ENCODE measurements at places on chromosomes 7 and 10.
A peak's percentile ranks its signal among the peaks of the same experiment; 100 is the strongest.

DNA sequence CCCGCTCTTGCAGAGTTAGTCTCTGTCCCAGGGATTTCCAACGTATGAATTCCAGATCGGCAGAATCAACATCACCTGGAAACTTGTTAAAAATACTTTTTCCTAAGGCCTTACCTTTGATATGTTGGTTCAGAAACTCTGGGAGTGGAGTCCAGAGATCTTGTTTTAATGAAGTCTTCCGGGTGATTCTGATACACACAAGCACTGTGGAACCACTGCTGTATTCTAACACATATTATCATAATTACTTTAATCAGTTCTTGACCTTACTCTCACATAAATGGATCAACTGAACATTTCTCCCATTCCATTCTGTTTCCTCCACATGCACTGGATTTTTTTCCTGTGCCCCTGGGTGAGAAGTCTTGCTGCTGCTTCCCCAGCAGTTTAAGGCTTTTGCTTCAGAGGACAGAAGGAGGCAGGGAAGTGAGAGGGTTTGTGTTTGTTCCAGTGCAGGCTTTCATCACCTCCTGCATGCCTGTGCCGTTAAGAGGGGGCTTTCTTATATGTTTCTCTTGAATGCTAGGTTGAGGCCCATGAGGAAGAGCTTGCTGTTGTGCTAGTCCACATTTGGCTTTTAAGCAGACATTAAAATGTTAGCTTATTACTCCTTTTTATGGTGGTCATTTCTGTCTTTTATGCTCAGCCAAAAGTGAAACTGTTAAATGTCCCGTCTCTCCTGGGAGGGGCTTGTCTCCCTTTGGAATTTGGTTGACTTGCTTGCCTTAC lies 32.4 kb downstream of the CCSER2 start:
- DNase-seq: no peak

GRCh38 chr10:102729029-102730026 lies 14.4 kb upstream of the WBP1L start:
- DNase-seq: peak; percentile 48

- no peak for DNase-seq
Measured at GRCh38 chr10:44589181-44589943, 204.5 kb upstream of the CXCL12 start.

DNA sequence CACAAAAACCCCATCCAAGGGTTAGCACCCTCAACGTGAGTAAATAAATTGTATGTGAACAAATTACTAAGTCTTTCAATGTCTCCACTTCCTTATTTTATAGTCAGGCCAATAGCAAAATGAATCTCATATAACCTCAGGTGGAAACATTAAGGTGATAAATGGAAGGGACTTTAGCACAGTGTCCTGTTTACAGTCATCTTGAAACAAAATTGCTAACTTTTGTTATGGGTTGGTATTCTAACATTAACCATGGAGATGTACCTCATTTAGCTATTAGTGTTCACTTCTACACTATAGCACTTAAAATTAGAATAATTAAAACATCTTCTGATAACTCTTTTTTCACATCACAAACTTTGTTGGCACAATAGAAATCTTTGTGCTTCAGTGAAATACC lies 255.8 kb upstream of the CNTNAP2 start:
- DNase-seq: no peak

- DNase-seq: no peak
Measured at GRCh38 chr10:23139677-23140076, 44.3 kb downstream of the MSRB2 start.

- DNase-seq: no peak
Measured at GRCh38 chr10:672203-672602, 17.3 kb downstream of the DIP2C start.

GRCh38 chr10:75398692-75399460 lies 2.7 kb downstream of the ZNF503 start:
- DNase-seq: no peak

DNA sequence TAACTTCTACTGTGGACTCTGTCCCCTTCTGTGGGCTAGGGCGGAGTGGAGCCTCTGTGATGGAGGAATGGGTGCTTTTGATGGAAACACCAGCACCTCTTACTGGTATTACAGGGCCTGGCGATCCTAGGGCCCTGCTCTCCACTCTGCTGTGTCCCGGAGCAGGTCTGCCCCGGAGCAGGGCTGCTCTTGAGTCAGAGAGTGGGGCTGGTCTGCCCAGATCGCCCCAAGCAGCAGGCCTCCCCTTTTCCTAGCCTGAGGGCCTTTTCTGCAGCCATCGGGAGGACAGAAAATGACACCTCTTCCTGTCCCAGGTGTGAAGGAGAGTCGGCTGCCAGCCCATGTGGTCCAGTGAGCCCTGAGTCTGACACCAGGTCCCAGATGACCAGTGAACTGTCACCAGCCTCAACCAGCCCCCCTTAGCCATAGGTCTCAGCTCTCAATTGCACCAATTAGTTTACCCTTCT lies 1.4 kb downstream of the ZNF282 start:
- peak; percentile 14 for DNase-seq

DNA sequence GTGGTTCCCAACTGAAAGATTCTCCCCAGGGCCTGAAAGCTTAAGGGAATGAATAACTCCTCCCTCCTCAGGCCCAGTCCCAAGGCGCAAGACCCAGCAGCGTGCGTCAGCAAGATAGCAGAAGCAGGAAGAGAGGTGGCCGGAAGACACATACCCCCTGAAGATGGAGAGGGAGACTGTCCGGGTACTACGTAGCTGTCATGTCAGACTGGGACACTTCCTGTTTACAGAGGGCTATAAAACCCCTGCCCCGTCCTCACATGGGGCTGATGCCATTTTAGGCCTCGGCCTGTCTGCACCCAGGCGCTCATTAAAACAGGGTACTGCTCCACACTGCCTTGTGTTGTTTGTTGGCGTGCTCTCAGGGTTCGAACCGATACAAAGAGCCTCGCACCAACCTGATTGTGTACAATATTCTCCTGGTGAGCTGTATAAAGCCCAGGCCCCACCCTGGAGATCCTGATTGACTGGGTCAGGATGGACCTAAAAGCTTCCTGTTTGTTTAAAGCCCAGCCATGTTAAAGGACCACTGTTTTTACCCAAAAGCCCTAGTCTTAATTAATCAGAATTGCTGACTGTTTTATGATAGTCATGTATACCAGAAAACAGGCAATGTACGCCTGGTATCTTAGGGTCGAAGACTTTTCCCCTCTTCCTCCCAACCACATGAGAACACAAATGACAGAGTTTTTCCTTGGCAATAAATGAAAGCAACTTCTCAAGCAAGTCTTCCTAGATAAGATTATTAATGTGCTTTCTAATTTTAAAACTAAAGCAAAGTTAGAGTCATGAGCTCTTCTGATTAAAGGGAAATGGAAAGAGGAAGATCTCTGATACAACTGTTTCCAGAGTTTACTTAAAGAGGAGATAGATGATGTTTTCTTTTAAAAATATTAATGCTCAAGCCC lies 251.5 kb downstream of the DOCK4 start:
- DNase-seq: no peak

- no peak for DNase-seq
Measured at GRCh38 chr10:60142736-60143135, 236.4 kb upstream of the CCDC6 start.

All from NCI-H2081 (cell line).